ENCODE measurements at places on chromosomes 6 and 20. TPM values are rescaled to one million over a fixed set of nuclear protein-coding genes. Genes with fewer than 3 reads are reported as not detected.

FIG4 gene
- 11.5 TPM for total RNA-seq

TMC2 gene
- total RNA-seq = not detected

POPDC3 gene
- total RNA-seq = 45.1 TPM

CLDN20 gene
- not detected for total RNA-seq

FRK gene
- total RNA-seq = 0.13 TPM

IMPG1 gene
- not detected for total RNA-seq

DNA sequence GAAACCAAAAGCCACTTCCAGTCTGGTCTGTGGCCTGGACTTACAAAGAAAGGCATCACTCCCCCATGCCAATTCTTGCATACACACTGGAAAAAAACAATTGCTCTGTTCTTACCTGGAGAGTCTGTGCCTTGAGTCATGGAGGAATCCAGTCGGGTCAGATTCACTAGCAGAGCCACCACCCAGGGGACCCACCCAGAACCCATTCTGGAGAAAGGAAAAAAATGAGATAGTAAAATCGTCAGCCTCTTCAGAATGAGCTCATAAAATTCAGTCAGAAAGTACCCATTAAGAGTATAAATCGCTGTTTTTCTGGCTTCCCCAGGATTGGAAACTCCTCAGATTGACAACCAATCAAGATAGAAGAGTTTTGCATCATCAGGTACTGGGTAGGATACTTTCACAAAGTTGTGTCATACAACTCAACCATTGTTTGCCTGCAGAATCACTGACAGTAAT lies at the start of gene HLA-DOB:
Gene HLA-DOB, minus strand, starts transcription at position 257 of the 459 bp plus-strand sequence. Its CDS starts 51 bp downstream, at position 206.
- DNase-seq = peak; percentile 26
- H3K36me3 ChIP-seq = no peaks in the 10 kb centered on the region
- H3K27ac ChIP-seq = no peak within 1 kb of the TSS
- H3K4me1 ChIP-seq = peaks cover 9% of the 10 kb centered on the region

GRCh38 chr6:27541212-27541932 lies 68.5 kb upstream of the ZNF184 start:
- no peak overlapping the region for H3K27ac ChIP-seq
- H3K4me1 ChIP-seq = no peaks in the 10 kb centered on the region
- H3K27me3 ChIP-seq = 0 out of 2 replicates have a peak, but pooled peaks cover 8% of the 10 kb centered on the region

DNA sequence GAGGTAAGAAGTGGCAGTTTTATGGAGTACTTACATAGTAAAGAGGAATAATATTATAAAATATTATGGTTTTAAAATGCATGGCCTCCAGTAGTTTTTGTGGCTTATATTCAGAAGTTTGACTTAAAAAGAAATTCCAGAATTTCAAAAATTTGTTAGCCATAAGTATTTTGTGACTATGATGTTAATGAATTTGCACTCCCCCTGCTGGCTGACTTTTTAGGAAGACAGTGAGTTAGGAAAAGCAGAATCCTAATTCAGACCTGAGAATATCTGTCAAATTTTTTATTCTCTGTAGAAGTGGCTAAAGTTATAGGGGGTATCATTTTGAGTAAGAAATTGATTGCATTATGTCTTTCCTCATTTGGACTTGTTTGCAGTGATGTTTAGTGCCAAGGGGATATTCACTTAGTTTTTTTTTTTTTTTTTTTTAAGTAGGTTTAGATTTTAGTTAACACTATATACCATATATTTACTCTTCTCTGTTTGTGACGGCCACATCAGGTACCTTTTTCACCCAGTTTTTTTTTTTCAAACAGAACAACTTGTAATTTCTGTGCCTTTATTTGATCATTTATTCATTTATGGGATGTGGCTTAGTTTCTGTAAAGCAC lies 40.8 kb downstream of the ZFAND3 start:
- peak; percentile 76 for DNase-seq
- no peaks in the 10 kb centered on the region for H3K36me3 ChIP-seq
- H3K27me3 ChIP-seq = no peaks in the 10 kb centered on the region
- peaks cover 37% of the 10 kb centered on the region for H3K4me1 ChIP-seq
- no peak overlapping the region for H3K4me3 ChIP-seq

DNA sequence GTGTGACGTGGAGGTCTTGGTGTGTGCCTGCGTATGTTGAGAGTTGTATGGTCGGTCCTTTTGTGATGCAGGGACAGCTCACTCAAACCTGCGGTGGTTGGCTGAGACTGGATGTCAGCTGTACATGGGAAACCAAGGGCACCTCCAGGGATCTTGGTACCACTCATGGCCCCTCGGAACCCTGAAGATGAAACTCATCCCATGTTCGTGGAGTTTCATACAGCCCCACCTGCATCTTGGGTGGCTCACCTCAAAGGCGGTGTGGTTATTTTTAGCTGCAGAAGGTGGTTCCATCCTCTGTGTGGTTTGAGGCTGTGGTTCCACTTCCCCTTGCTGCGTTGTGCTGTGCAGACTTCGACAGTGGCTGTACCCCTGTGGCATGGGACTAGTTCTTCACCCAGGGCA lies 52.6 kb upstream of the SLC22A1 start:
- no peaks in the 10 kb centered on the region for H3K27me3 ChIP-seq
- no peak for DNase-seq
- H3K4me1 ChIP-seq = no peaks in the 10 kb centered on the region
- no peak overlapping the region for H3K27ac ChIP-seq
- no peaks in the 10 kb centered on the region for H3K36me3 ChIP-seq

- H3K4me1 ChIP-seq = no peaks in the 10 kb centered on the region
- no peak overlapping the region for H3K27ac ChIP-seq
- H3K4me3 ChIP-seq = no peak overlapping the region
- H3K27me3 ChIP-seq = no peaks in the 10 kb centered on the region
- H3K36me3 ChIP-seq = no peaks in the 10 kb centered on the region
- DNase-seq = no peak
These were observed 27.0 kb downstream of the FITM2 start for GRCh38 chr20:44284032-44284431.

DNA sequence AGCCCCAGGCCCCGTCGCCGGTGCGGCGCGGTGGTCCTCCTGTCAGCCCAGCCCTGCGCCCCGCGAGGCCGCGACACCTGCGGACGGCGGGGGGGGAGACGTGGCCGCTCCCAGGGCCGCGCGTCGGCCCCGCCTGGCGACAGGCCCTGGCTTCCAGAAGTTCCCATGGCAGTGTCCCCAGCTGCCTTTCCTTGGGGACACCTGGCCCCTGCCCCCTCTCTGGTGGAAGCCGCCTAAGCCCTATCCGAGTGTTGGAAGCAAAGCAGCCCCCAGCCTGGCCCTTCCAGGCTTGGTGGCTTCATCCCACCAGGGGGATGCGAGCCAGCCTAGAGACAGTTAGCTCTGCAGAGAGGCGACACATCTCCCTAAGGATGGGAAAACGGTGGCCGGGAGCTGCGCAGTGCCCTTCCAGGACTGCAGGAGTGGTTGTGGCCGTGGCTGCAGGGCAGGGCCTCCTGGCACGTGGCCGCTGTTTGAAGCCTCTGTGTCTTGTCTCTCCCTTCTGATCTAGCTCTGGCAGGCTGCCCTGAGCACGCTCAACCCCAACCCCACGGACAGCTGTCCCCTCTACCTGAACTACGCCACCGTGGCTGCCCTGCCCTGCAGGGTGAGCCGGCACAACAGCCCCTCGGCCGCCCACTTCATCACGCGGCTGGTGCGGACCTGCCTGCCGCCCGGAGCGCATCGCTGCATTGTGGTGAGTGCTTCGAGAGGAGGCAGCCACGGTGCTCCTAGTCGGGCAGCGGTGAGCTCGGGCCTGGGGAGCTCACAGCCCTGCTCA lies 816 bp downstream of the NPEPL1 start:
- no peaks in the 10 kb centered on the region for H3K36me3 ChIP-seq
- no peaks in the 10 kb centered on the region for H3K27me3 ChIP-seq
- H3K4me1 ChIP-seq = peaks cover 25% of the 10 kb centered on the region
- H3K4me3 ChIP-seq = peak overlapping the region; percentile 69

GRCh38 chr6:165184192-165184979 lies 125.0 kb downstream of the C6orf118 start:
- peak; percentile 72 for DNase-seq
- no peaks in the 10 kb centered on the region for H3K27me3 ChIP-seq
- H3K27ac ChIP-seq = peak overlapping the region; percentile 58

GRCh38 chr6:21596145-21596948 lies 2.8 kb downstream of the SOX4 start:
- peak overlapping the region; percentile 88 for H3K4me3 ChIP-seq
- no peaks in the 10 kb centered on the region for H3K27me3 ChIP-seq
- no peaks in the 10 kb centered on the region for H3K36me3 ChIP-seq
- peak overlapping the region; percentile 82 for H3K27ac ChIP-seq

DNA sequence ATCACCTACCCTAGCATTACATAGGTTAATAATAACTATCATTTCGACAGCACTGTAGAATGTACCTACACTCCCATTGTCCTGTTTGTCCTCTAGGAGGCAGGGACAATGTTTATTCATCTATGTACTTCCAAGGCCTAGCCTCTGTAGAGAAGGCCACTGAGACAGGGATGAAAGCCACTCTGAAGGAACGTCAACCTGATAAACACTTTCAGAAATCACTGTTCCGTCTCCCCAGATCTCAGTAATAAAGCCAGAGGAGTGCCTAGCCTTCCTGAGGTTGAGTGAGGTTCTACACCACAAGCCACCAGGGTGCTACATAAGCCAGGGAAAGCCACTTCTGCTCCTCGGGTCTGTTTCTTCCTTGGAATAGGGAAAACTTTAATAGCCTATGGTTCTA lies 44.8 kb downstream of the POPDC3 start:
- no peak overlapping the region for H3K27ac ChIP-seq
- no peaks in the 10 kb centered on the region for H3K36me3 ChIP-seq
- no peaks in the 10 kb centered on the region for H3K27me3 ChIP-seq
- H3K4me3 ChIP-seq = no peak overlapping the region
- DNase-seq = peak; percentile 57
- no peaks in the 10 kb centered on the region for H3K4me1 ChIP-seq

GRCh38 chr6:161242113-161242512 lies 31.7 kb downstream of the AGPAT4 start:
- H3K27ac ChIP-seq = no peak overlapping the region
- DNase-seq = no peak
- H3K4me3 ChIP-seq = no peak overlapping the region
- no peaks in the 10 kb centered on the region for H3K27me3 ChIP-seq
- H3K36me3 ChIP-seq = no peaks in the 10 kb centered on the region

GRCh38 chr20:36307412-36308325 lies 1.5 kb downstream of the DLGAP4 start:
- no peaks in the 10 kb centered on the region for H3K4me1 ChIP-seq
- H3K36me3 ChIP-seq = no peaks in the 10 kb centered on the region
- H3K27me3 ChIP-seq = peaks cover 70% of the 10 kb centered on the region
- H3K4me3 ChIP-seq = no peak overlapping the region
- H3K27ac ChIP-seq = no peak overlapping the region

GRCh38 chr6:160917572-160917971 lies 74.0 kb upstream of the MAP3K4 start:
- peak; percentile 24 for DNase-seq
- no peaks in the 10 kb centered on the region for H3K36me3 ChIP-seq
- no peaks in the 10 kb centered on the region for H3K27me3 ChIP-seq
- no peak overlapping the region for H3K4me3 ChIP-seq
- peaks cover 12% of the 10 kb centered on the region for H3K4me1 ChIP-seq

DNA sequence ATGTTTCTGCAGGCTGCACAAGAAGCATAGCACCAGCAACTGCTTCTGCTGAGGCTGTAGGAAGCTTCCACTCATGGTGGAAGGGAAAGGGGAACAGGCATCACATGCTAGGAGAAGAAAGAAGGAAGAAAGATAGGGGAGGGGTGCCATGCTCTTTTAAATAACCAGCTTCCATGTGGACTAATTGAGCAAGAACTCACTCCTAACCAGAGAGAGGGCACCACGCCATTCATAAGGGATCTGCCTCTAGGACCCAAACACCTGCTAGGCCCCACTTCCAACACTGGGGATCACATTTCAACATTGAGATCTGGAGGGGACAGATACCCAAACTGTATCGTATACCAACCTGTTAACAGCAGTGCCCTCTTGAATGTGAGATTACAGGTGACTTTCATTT lies 46.9 kb upstream of the ARMC2 start:
- DNase-seq = no peak
- H3K36me3 ChIP-seq = no peaks in the 10 kb centered on the region
- H3K4me1 ChIP-seq = peaks cover 10% of the 10 kb centered on the region
- H3K4me3 ChIP-seq = no peak overlapping the region
- H3K27ac ChIP-seq = no peak overlapping the region

GRCh38 chr20:53480913-53481312 lies 112.7 kb downstream of the ZNF217 start:
- no peaks in the 10 kb centered on the region for H3K27me3 ChIP-seq
- no peak overlapping the region for H3K27ac ChIP-seq
- no peaks in the 10 kb centered on the region for H3K4me1 ChIP-seq
- DNase-seq = no peak

DNA sequence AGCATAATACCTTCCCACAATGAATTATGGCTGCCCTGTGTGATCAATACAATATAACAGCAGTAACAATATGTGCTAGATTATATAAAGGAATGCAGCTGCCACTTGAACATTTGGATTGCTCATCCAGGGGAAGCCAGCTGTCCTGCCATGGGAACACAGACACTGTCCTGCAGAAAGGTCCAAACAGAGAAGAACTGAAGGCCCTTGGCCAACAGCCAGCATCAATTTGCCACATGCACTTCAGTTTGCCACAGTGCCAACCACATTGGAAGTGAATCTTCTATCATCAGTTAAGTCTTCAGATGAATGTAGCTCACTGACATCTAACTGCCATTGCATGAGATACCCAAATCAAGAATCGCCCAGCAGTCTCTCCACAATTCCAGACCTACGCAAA lies 332.4 kb downstream of the PRKN start:
- no peak for DNase-seq
- H3K4me3 ChIP-seq = no peak overlapping the region
- H3K4me1 ChIP-seq = peaks cover 5% of the 10 kb centered on the region
- no peak overlapping the region for H3K27ac ChIP-seq

DNA sequence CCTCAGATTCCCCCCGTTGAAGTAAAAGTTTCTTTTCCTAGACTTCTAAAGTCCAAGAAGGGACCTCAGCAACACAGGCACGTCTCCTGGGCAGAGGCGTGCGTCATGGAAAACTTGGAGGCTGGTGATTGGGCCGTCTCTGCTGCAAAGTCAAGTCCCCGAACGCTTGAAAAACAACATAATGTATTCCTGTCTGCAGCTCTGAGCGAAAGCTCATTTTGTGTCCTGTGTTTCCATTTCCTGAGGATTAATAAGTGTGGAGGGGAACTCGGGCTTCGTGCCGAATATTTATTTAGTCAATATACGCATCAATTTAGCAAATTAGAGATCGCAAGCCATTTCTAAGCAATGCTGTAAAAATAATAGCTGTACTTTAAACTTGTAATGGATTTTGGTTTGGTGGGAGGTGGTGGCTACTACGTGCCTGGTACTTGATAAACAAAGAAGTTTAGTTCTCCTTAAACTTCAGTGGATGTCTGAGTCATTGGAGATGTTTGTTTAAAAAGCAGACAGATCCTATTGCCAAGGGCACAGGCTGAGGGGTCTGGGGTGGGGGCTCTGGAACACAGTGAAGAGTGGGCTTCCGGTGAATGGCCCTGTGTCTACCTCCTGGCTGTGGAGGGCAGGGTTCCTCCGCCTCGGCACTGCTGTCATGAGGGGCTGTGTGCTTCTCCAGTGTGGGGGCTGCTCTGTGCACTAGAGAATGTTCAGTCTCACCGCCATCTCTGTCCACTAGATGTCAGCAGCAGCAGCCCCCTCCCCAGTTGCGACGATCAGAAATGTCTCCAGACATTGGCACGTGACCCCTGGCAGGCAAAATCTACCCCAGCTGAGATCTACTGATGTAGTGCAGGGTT lies 21.8 kb downstream of the PCK1 start:
- H3K4me3 ChIP-seq = no peak overlapping the region
- no peak for DNase-seq
- H3K36me3 ChIP-seq = no peaks in the 10 kb centered on the region
- H3K27ac ChIP-seq = no peak overlapping the region

- DNase-seq = no peak
- no peak overlapping the region for H3K4me3 ChIP-seq
- no peaks in the 10 kb centered on the region for H3K27me3 ChIP-seq
- H3K36me3 ChIP-seq = no peaks in the 10 kb centered on the region
- H3K4me1 ChIP-seq = peaks cover 5% of the 10 kb centered on the region
These were observed 108.7 kb upstream of the CNKSR3 start for GRCh38 chr6:154619146-154619545.

Measured in GM23248 (cell line).